ENCODE measurements at places on chromosomes 7 and 10.

DNA sequence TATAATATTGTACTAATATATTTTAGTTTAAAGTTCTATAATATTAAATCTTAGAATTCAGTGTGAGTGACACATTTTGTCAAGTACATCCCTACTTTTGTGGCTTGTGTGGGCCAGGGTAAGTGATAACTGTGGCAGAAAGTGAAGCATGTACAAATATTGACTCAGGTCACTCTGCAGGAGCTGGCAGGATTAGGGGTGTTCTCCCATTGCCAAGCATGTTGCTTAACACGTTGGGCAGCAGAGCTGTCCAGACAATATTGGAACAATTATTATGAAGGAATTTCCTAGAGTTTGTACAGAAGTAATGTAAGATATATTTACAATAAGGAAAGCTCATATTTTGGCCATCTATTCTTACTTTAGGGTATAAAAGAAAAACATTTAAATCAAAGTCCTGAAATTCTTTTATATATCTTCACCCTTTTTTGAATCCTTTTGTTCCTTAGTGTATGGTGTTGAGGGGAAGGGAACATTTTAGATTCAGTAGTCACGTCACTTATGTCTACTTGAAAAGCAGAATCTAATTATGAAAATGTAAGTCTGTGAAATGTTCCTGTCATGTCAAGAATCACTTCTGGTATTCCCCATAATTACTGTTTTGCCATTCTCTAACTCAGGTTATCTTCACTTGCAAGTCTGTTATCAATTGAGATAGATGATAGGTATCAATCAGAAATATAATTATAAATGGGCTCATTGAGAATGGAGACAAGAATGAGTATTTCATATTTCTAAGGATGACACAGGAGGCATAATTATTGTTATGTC is 4.0 kb downstream of the HDAC9 start:
- DNase-seq: no peak

DNA sequence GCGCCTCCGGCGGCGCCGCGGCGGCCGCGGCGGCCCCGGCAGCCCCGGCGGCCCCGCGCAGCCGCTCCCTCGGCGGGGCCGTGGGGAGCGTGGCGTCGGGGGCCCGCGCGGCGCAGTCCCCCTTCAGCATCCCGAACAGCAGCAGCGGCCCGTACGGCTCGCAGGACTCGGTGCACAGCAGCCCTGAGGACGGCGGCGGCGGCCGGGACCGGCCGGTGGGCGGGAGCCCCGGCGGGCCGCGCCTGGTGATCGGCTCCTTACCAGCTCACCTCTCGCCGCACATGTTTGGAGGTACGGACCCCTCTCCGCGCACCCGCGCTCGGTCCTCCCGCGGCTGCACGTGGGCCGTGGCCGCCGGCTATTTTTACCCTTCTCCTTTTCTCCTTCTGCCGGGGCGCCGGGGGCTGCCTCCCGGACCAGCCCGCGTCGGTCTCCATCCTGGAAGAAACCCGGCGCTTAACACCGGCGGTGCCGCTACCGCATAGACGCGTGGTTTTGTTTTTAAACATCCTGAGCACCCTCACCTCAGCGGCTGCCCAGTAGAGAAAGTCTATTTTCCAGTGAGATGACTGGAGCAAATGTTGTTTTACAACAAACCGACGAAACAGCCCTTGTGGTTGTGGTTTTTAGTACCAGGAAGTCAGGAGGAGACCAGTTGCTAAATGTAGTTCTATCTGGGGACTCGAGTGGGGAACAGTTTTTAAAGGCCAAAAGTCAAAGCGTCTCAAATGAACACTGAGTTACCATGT is 1.3 kb downstream of the ZNRF2 start:
- DNase-seq: peak; percentile 30

GRCh38 chr7:121797657-121798452 is 75.1 kb upstream of the PTPRZ1 start:
- no peak for DNase-seq

DNA sequence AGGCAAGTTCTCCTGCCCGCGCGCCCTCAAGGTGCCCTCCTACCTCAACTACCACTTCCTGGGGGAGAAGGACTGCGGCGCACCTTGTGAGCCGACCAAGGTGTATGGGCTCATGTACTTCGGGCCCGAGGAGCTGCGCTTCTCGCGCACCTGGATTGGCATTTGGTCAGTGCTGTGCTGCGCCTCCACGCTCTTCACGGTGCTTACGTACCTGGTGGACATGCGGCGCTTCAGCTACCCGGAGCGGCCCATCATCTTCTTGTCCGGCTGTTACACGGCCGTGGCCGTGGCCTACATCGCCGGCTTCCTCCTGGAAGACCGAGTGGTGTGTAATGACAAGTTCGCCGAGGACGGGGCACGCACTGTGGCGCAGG is 1.4 kb downstream of the FZD1 start:
- no peak for DNase-seq

DNA sequence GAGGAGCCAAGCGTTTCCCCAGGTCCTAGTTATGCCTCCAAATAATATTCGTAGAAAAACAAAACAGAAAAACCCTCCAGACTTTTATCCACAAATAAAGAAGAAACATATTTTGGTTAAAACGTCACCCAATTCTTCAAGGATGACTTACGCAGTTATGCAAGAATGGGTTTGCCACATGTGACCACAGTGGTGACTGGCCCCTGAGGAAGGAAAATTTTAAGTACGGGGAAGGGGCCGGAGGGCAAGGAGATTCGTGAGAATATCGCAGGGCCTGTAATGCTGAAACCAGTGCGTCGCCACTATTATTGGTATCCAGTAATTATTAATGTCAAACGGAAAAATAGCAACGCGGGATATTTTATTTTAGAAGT is 537 bp upstream of the MRPS24 start:
- DNase-seq: peak; percentile 72

DNA sequence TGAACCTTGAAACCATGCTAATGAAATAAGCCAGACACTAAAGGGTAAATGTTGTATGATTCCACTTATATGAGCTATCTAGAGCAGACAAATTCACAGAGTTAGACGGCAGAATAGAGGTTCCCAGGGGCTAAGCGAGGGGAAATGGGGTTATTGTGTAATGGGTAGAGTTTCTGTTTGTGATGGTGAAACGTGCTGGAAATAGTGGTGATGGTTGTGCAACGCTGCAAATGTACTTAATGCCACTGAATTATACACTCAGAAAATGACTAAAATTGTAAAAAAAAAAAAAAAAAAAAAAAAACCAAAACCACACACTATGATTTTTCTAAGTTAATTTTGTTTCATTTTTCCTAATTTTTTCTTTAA is 30.0 kb downstream of the SFXN4 start:
- DNase-seq: no peak

DNA sequence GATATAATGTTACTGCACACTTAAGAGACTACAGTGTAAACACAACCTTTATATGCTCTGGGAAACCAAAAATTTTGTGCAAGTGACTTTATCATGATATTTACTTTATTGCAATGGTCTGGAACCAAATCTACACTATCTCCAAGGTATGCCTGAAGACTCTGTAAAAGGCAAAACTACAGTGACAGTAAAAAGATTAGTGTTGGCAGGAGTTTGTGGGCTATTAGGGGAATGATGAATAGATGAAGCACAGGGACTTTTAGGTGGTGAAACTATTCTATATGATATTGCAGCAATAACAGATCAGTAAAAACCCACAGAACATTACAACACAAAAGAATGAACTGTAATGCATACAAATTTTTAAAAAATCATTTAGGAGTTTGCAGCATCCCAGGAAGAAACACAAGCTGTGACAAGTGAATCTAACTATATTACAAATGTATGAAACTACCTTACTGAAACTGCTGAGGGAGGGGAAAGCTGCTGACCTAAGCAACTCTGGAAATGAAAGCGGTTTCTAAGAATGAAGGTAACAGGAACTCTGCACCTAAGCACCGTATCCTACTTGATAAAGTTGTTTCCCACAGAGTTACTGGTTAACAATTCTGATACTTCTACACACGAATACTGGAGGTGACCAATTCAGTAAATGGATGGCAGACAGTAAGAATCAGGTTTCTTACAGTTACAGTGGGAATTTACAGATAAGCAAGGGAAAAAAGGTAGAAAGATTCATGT is 82.6 kb downstream of the ATE1 start:
- no peak for DNase-seq

All from CD4-positive, alpha-beta T cell (primary cell).